ENCODE measurements at places on chromosomes 5 and 9.

GRCh38 chr5:52799358-52799982, 11.8 kb downstream of the ITGA1 start:
- no peak for DNase-seq

DNA sequence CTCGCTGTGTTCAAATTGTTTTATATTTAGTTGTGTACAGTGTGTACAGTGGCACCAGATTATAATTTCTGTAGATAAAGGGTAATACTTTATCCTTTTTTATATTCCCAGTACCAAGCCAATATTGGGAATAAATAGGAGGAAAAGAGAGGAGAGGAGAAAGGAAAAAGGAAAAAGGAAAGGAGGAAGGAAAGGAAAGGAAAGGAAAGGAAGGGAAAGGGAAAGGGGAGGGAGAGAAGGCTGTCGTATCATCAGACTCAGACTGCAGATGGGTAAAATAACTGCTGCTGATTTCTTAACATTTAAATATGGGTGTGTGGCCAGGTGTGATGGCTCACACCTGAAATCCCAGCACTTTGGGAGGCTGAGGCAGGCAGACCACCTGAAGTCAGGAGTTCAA, 51.0 kb downstream of the C5orf22 start:
- DNase-seq = no peak

DNA sequence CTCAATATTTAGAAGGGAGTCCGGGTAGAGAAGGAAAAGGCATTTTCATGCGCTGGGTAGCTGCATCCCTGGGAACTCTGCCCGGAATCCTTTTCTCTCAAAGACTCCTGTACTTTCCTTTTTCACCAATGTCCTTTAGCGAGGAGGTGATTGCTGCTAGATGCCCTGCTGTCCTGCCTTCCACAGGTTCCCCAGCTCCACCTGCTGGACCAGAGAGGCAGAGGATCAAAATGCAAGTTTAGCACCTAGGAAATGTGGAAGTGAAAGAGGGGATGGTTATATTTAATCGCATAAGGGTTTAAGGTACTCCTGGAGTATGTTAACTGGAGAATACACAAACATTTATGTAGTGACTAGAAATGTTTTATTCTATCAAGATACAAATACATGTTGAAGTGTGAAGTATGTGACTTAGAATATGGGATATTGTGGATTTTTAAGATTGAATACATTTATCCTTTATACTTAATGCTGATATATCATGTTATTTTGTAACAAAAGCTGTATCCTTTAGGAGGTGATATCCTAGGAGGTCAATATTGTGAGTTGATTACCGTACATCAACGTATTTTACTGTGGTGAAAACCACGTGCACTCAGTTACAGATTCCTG, 145.7 kb downstream of the ARHGAP26 start:
- DNase-seq = no peak

DNA sequence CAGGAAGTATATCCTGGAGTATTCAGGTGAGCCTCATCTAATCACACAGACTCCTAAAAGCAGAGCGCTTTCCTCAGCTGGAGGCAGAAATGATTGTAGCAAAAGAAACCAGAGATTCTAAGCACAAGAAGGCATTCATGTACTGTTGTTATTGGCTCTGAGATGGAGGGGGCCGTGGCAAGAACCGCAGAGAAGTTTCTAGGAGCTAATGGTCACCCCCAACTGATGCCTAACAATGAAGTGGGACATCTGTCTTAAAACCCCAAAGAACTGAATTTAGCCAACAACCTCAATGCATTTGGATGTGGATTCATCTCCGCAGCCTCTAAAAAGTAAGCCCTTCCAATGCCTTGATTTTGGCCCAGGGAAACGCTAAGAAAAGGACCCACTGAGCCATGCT, 76.3 kb downstream of the ADAMTSL1 start:
- DNase-seq = no peak

DNA sequence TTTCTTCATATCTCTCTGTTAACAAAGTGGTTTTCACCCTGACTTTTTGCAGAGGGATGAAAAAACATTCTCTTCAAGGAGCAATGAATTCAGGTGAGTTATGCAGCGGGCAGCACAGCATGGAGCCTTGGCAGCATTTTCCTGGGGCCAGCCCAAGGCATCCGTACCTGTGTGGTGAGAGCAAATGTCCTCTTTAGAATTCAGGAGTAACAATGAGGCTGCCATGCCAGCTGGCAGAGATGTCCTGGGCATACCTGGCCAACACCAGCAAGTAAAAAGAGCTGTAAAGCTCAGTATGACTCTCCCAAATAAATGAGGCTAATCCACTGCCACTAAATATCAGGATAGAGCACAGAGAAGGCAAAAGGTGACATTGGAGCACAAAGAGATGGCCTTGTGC, 277.6 kb upstream of the TRPC7 start:
- DNase-seq = no peak

- peak; percentile 43 for DNase-seq
Observed at GRCh38 chr5:106964132-106964531, 706.6 kb downstream of the EFNA5 start.

DNA sequence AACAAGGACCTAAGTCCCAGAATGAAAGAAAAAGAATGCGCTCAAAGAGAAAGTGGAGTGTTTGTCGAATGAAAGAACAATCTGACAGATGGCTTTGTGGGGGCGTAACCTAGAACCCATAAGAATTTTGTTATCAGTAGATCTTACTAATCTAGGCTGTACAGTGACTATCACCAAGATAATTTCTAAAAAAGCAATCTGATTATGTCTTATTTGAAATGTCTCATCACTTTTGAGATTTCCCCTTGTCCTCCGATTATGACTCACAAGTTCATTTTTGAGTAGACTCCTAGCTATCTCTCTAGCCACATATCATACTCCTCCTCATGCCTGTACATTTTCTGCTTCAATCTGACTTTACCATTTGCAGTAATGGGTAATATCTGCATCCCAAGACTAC, 135.6 kb upstream of the SMARCA2 start:
- no peak for DNase-seq

- no peak for DNase-seq
Observed at GRCh38 chr5:151643388-151643787, 43.3 kb downstream of the SPARC start.

DNA sequence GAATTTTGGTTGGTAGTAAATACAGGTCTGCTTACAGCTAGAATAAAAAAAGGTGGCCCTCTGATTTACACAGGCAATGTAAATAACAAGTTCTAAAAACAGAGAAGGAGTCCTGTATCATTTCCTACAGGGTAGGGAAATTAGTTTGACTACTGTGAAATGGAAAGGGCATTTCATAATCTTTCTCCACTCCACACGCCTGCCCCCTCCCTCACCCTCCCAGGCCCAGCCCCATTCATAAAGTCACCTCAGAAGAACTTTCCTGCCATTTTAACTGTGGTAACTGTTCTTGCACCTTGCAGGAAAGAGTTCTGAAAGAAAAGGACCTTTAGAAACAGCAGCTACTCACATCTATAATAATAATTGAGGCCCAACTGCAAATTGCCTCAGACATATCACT, 69.7 kb downstream of the MEF2C start:
- no peak for DNase-seq

GRCh38 chr5:143554918-143555477, 151.5 kb upstream of the NR3C1 start:
- no peak for DNase-seq

DNA sequence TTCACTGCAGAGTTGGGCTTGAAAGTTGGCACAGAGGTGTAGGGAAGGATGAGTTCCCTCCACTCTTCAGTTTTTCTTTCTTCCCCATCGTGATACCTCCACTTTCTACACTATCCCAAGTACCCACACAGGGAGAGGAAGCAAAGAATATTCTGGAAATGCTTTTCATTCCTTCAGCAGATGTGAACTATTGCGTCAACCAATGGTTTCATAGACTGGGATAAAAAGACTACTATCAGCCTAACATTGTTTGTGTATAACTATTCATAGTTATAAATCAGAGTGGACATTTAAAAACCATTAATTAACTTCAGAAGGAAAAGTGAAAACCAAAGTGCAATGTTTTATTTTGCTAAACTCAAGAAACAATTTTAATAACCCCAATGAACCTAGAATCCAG, 63.6 kb upstream of the MAMDC2 start:
- no peak for DNase-seq

GRCh38 chr5:122972877-122973276, 63.6 kb downstream of the PPIC start:
- DNase-seq = no peak

GRCh38 chr5:55160493-55161209, 680 bp downstream of the GPX8 start:
- DNase-seq = no peak

GRCh38 chr5:683551-684481, 9.3 kb downstream of the TPPP start:
- no peak for DNase-seq

DNA sequence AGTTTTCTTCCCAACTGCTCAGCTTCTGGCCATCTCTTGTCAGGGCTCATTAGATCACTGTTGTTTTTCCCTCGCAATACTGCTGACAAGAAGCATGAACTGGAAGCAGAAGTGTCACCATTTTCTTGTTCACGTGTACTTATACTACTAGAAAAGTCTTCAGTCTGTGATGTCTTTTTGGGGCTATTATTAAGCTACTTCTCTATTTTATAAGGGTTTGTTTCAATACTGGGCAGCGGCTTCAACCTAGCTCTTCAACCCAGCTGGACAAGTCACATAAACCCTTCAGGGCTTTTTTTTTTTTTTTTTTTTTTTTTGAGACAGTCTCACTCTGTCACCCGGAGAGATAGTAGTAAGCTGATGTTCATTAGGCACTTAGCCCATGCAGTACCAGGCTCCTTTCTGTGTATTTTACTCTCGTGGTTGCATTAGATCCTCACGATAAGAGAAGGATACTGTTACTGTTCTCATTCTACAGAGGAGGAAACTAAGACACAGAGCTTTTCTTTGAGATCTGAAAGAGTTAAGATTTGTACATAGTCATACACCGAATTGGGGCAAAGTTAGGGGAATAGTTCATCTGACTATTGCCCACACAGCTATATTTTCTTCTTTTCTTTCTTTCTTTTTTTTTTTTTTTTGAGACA, 20.5 kb downstream of the RAPGEF1 start:
- DNase-seq = no peak

DNA sequence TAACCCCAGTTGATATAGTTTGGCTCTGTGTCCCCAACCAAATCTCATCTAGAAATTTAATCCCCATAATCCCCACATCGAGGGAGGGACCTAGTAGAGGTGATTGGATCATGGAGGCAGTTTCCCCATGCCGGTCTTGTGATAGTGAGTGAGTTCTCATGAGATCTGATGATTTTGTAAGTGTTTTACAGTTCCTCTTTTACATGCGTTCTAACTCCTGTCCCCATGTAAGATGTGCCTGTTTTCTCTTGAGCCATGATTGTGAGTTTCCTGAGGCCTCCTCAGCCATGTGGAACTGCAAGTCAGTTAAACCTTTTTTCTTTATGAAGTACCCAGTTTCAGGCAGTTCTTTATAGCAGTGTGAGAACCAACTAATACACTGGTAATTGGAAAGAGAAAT, 73.6 kb downstream of the CDH12 start:
- no peak for DNase-seq

- DNase-seq = no peak
Observed at GRCh38 chr5:177162379-177162778, 28.8 kb downstream of the NSD1 start.

DNA sequence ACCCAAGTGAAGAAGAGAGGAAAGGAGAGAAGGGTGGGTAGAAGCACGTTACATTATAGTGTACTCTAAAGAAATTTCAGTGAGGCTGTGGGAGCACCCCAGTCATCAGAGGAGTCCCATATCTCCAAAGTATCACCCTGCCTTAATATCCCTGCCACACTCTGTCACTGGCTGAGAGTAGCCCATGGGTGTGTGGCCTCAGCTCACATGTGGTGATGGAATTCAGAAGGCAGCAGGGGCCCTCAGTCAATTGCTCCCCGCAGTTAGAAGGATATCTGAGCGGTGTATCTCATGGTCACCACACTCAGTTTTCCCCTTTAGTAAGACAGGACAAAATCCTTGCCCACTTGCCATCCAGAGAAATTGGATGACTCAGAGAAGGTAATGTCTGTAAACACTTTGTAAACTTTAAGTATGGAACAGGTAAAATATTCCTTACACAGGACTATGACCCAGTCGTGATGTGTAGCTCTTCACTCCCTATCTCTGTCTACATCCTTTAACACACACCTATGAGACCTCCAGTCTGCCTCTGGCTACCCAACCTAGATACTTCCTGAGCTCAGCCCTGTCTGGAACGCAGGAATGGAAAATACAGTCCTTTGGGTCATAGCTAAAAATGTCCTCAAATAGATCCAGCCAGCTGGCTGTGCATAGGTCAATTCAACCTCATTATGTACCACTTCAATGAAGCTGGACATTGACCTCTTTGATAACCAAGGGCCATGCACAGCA, 24.3 kb upstream of the PLIN2 start:
- DNase-seq = no peak

- DNase-seq = no peak
Observed at GRCh38 chr9:125659954-125660353, 47.1 kb downstream of the MAPKAP1 start.

DNA sequence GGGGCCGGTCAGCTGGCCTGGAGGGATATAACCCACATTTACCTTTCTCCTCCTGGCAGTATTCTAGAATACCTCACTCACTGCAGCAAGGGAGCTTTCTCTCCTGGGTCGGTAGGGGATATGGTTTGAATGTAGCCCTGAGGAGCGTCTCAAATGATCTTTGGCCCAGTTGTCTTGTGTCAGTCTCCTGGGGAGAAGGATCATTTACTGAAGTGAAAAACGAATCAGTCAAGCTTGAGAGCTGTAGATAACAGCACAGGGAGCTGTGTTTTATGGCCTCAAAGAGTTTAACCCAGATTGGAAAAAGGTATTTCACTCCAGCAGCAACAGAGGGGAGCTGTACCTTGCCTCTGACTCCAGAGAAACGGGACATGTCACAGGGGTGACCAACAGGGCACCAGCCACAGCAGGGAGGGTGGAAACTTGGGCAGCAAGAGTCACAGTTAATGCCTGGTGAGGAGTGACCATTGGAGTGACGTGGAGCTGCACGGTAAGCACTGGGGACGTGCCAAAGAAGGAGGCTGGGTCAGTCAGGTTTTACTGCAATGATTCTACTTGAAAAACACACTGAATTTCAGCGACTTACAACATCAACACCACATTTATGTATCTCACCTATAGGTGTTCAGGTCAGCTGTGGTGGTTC, 29.8 kb upstream of the ZFR start:
- no peak for DNase-seq

- peak; percentile 0 for DNase-seq
Observed at GRCh38 chr5:150159741-150160179, 4.1 kb upstream of the PDGFRB start.

- no peak for DNase-seq
Observed at GRCh38 chr5:156174225-156174624, 152.7 kb upstream of the SGCD start.

- DNase-seq = no peak
Observed at GRCh38 chr9:109238655-109239054, 71.6 kb upstream of the FRRS1L start.

DNA sequence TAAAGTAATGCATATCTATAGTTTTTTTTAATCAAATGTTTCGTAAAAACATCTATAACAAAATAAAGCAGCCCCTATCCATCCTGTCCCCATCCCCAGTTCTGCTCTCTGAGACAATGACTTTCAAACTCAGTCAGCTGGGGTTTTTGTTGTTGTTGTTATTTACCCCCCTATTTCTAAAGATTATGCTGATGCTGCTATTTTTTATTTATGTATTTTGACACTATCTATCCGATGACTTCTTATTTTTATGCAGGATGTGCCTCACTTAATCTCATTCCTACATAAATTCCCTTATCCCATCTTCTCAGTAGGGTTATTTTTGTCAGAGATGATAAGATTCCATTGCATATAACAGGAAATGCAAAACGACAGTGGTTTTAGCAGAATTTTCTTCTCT, 45.3 kb upstream of the ENTREP1 start:
- DNase-seq = no peak
